Thyroid gland (tissue), 4 donors: ENCODE measurements at places on chromosomes 1 and 21. TPM values are rescaled to one million over a fixed set of nuclear protein-coding genes. Genes with fewer than 3 reads are reported as not detected.

DNA sequence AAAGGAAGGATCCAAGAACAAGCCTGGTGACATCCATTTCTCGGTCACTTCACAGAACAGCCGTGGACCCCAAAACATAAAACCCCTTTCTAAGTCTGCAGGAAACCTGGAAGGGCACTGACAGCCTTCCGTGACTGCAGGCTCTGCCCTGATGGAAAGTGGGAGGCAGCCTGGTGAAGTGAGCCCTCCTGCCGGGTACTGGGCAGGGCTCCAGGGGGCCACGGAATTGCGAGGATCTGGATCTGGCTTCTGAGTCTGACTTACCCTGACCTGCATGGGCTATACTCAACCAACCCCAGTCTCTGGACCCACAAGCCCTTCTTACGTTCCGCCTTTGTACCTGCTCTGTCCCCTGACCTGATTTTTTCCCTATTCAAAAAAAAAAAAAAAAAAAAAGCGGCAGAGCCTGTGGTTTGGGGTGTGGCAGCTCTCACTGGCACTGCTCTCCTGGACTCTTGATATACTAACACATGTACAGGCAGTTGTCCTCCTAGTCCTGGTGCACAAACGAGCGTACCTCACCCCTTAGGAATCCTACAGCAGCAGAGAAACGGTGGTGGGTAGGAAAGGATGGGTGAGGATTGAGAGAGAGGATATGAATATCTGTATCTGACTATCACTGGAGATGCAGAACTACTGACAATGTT lies 82.9 kb downstream of the BEND5 start:
- no peak overlapping the region for H3K4me3 ChIP-seq
- DNase-seq: no peak
- no peaks in the 10 kb centered on the region for H3K36me3 ChIP-seq
- no peak overlapping the region for H3K27ac ChIP-seq
- H3K27me3 ChIP-seq: no peaks in the 10 kb centered on the region

The AGMAT gene
- 0.13 TPM for total RNA-seq

The FAM151A gene
- total RNA-seq: not detected

The TMCC2 gene
- total RNA-seq: 3.5 TPM

GRCh38 chr1:221829327-221830015 lies 87.6 kb upstream of the DUSP10 start:
- no peaks in the 10 kb centered on the region for H3K27me3 ChIP-seq
- no peak for DNase-seq
- H3K4me1 ChIP-seq: no peaks in the 10 kb centered on the region
- no peak overlapping the region for H3K4me3 ChIP-seq

DNA sequence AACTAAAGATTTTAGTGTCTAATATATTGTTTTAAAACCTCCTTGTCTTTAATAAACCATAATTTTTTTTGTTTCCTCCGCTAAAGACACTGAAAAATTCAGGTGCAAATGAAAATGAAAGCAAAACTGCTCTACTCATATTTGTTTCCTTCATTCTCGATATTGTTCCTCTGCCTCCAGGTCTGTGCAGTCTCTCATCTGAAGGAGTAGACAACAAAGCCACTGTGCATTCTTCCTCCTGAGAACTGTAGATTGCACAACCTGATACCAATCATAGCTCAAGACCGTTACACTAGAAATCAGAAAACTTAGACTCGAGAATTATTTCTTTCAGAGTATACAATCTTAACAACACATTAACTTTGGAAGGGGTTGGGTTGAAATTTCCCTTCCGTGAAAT lies 373.1 kb upstream of the CXADR start:
- no peak overlapping the region for H3K4me3 ChIP-seq
- H3K27me3 ChIP-seq: no peaks in the 10 kb centered on the region
- H3K4me1 ChIP-seq: no peaks in the 10 kb centered on the region
- H3K27ac ChIP-seq: no peak overlapping the region
- DNase-seq: no peak
- no peaks in the 10 kb centered on the region for H3K36me3 ChIP-seq

The GPA33 gene
- total RNA-seq: not detected

- no peaks in the 10 kb centered on the region for H3K27me3 ChIP-seq
- no peak overlapping the region for H3K27ac ChIP-seq
- H3K4me3 ChIP-seq: no peak overlapping the region
- H3K36me3 ChIP-seq: no peaks in the 10 kb centered on the region
Measured at GRCh38 chr21:30561957-30562356, 843 bp upstream of the KRTAP19-7 start.

The FAM163A gene
- 3.2 TPM for total RNA-seq

- H3K4me3 ChIP-seq: no peak overlapping the region
- peaks cover 2% of the 10 kb centered on the region for H3K4me1 ChIP-seq
- peaks cover 35% of the 10 kb centered on the region for H3K36me3 ChIP-seq
- H3K27me3 ChIP-seq: no peaks in the 10 kb centered on the region
Measured at GRCh38 chr1:171793636-171794035, 12.2 kb downstream of the METTL13 start.

GRCh38 chr1:214384373-214385079 lies 103.6 kb downstream of the SMYD2 start:
- no peak overlapping the region for H3K27ac ChIP-seq
- H3K27me3 ChIP-seq: no peaks in the 10 kb centered on the region
- no peak for DNase-seq
- no peak overlapping the region for H3K4me3 ChIP-seq
- H3K36me3 ChIP-seq: peaks cover 16% of the 10 kb centered on the region
- H3K4me1 ChIP-seq: no peaks in the 10 kb centered on the region

DNA sequence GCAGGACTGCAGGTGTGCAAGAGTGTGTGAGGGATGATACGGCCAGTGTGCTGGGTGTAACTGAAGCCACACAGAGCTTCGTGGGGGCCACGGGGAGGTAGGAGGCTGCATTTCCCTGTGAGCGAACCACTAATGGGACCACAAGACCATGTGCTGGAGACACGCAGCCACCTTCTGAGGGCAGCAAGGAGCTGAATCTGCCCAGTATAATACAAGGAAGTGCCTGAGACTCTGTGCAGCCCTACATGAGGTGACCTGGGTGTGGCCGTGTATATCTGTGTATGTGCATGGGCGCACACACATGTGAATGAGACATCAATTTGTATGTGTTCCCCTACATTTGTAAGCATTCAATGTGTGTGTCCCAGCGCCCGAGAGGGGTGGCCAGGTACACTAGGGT lies 50.8 kb downstream of the CHD5 start:
- H3K4me1 ChIP-seq: no peaks in the 10 kb centered on the region
- H3K27me3 ChIP-seq: no peaks in the 10 kb centered on the region
- H3K4me3 ChIP-seq: no peak overlapping the region
- H3K27ac ChIP-seq: no peak overlapping the region
- H3K36me3 ChIP-seq: no peaks in the 10 kb centered on the region
